ENCODE measurements at places on chromosomes 2 and 18.

- DNase-seq = no peak
Observed at GRCh38 chr2:118988706-118989105, 46.7 kb downstream of the MARCO start.

- DNase-seq = peak; percentile 74
Observed at GRCh38 chr2:190180313-190181122, 118.0 kb upstream of the MSTN start.

DNA sequence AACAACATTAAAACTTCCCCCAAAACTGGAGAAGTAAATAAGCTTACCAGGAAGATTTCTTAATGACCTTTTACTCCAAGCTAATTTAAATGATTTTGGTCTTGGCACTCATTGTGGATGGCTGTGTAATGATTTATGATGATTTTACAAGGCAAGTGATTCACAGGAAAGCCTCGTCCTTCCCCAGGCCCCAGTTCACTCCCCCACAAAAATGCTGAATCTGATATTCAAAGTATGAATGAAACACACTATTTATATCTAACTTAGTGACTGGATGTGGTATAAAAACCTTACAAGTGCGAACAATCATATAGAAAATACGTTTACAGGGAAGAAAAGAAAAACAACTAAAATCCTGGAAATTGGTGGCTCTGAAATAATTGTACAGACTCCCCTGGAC is 49.8 kb downstream of the ZNF516 start:
- DNase-seq = no peak

DNA sequence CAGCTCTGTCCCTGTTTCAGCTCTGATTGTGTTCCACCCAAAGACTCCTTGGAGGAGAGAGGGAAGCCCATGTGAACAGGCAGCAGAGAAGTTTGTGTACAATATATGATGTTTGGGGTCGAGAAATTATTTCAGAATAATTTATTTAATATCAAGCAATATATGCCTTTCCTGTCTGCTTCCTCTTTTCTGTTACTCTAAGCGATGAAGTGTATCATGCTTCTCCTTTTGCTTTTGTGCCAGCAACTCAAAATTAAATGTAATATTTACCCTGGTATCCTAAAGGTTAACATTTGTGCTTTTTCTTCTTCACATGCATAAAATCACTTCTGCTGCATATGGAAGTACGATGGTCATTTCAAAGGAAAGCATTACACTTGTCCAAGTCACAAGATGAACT is 2.4 kb upstream of the NTSR2 start:
- DNase-seq = no peak

- DNase-seq = no peak
Observed at GRCh38 chr18:21298351-21298750, 56.3 kb downstream of the GREB1L start.

- DNase-seq = no peak
Observed at GRCh38 chr2:171087547-171087946, 73.1 kb downstream of the TLK1 start.

DNA sequence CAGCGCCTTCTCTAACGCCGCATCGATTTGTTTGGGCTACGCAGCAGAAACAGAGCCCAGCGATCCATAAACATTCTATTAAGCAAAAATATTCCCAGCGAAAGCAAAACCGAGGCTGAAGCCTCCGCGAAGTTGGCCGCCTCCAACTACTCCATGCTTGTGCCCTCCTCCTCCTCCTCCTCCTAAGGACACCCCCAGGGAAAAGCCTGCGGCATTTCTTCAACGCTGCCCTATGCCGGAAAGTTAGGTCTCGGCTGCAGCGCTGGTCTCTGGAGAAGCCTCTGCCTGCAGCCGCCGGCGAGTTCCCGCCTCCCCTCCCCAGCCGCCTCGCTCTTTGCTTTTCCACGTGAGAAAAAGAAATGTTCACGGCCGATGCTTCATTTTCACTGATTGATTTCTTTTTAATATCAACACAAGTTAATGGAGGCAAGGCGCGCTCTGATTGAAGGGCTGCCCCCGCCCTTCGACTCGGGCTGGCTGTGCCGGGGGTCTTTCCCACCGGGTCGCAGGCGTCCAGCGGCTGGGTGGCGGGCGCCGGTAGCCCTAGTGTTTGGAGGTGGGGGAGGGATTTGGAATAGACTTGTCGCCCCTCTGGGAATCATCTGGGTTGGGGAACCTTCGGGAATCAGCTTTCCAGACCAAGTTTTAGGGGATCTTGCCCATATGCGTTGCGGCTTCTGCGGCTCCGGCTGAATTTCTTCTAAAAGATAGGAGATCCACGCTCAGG is 3.9 kb downstream of the NRP2 start:
- DNase-seq = no peak

- no peak for DNase-seq
Observed at GRCh38 chr2:25306777-25307368, 34.9 kb downstream of the DNMT3A start.
